ENCODE measurements at places on chromosomes 7 and 10.

DNA sequence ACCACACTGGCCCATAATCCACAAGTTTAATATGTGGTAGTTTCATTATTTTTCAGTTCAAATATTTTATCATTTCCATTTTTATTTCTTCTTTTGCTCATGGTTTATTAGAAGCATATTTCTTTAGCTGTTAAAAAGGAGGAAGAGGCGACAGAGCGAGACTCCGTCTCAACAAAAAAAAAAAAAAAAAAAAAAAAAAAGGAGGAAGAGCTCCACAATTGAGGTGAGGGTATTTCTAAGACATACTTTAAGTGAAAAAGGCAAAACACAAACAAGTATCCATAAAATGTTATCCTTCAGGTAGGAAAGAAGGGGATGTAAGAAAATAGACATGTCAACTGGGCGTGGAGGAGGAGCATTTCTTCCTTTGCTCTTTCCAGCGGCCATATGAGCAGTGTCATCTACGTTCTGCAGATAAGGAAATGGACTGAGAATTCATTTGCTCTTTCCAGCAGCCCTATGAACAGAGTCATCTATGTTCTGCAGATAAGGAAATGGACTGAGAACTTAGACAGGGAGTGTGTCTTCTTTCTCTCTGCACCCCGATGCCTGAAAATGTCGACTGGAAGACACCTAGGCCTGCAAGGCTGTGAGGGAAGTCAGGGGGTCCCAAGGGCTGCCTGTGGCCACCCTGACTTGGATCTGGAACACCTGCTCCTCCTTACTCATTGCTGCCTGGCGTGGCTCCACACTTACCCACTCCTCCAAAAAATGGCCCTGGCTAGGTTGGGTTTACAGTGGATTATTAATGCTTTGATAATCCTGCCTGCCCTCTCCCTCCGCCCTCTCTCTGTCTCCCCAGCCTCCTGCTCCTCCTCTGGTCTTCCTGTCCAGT, 18.9 kb upstream of the RAMP3 start:
- no peak for DNase-seq

DNA sequence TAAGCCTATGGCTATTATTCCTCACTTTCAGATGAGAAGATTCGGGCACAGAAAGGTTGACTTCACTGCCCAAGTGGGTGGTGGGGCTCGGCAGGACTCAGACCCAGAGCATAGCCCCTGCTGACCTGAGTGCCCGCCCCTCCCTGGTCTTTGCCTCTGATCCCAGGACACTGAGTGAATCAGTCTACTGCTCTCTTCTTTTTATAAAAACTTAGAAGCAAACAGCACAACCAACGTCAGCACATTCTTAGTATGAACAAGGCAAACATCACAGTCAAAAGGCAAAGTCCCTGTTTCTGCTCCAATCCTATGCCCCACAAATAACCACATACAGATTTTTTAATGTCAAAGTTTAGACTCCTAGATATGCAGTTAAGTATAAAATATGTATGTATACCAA, 237.8 kb downstream of the ZMYND11 start:
- DNase-seq = no peak

GRCh38 chr10:59648711-59649201, 60.9 kb downstream of the SLC16A9 start:
- DNase-seq = no peak

DNA sequence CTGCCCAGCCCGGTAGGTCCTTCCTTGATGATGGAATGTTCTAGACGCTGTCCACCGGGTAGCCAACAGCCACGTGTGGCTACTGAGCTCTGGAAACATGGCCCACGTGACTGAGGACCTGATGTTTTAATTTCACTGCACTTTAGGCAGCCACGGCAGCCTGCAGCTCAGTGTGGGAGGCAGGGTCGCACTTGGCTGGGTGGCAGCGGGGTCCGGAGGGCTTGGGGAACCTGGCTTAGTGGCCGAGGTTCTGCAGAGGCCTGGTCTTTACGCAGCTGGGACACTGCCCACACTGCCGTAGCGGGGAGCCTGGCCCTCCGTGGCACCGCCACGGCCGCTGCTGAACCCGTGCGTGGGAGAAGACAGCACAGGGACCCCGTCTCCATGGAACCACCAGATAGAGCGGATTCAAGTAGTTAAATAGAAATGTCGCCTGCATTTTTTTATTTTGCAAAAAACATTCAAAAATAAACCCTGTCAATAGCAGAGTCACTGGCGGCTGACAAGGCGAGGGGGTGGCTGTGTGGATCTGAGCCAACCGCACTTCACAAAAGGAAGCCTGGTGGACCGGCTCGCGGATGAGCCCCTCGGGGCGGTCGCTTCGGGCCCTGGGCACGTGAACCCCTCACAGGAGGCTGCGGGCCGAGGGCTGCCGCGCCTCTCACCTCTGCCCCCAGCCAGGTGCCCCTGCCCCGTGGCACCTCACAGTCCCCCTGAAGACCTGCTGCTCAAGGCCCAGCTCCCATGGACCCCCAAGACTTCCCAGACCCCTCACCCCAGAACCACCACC, 25.6 kb upstream of the UTF1 start:
- DNase-seq = peak; percentile 40

GRCh38 chr10:128421371-128422160, 295.3 kb upstream of the MKI67 start:
- no peak for DNase-seq

DNA sequence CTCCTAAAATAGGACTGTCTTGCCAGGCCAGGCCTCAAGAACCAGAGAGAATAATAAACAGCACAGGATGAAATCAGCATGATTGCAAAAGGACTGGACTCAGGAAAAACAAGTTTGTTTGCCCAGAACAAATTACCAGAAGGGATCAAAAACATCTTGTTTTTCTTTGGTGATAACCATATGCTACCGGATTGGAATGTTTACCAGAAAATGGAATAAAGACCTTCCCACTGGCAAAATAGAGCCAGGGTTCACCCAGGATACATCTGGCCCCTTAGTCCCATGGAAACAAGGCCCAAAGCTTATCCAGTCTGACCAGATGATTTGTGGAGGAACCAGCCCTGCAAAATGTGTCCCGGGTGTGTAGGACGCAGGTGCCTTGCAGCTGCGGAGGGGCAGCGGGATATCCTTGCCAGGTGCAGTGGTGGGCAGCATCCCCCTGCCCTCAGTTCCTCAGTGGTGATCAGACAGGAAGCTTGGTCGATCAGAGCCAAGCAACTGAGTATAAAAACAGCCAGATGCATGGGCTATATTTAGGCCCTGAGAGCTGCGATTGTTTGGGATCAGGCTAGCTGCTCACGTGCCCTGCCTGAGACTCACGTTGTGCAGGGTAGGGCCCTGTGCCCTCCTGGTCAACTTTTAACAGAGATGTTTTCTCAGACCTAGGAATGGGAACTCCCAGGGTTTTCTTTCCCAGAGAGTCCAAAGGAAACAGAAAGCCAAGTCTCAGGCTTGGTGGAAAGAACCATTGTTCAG, 4.6 kb upstream of the ZNF22 start:
- DNase-seq = peak; percentile 72

DNA sequence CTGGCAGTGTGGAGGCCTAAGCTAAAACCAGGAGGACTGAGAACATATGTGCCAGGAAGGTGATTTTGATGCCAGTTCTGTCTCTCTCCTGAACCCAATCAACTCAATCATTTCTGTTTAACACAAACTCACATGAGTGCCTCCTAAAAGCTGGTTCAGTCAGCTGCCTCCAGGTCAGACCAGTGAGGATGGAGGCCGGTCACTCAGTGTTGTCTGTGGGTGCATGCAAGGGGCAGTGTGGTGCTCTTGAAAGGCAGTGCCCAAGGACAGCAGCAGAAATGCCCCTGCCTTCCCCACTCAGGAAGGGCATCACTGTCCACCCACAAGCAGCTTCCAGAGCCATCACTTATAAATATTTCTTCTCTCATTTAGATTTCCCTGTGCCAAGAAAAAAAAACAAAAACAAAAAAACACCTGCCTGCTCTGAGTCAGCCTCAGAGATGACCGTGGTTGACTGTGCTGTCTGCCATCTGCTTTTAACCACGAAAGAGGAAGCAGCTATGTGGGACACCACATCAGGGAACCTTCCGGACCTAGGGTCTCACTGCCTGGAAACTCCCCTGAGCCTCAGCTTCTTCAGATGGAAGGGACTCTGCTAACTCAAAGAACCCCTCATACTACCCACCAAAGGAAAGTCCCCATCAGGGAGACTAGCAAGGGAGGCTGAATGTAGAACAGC, 39.1 kb downstream of the VOPP1 start:
- DNase-seq = no peak

DNA sequence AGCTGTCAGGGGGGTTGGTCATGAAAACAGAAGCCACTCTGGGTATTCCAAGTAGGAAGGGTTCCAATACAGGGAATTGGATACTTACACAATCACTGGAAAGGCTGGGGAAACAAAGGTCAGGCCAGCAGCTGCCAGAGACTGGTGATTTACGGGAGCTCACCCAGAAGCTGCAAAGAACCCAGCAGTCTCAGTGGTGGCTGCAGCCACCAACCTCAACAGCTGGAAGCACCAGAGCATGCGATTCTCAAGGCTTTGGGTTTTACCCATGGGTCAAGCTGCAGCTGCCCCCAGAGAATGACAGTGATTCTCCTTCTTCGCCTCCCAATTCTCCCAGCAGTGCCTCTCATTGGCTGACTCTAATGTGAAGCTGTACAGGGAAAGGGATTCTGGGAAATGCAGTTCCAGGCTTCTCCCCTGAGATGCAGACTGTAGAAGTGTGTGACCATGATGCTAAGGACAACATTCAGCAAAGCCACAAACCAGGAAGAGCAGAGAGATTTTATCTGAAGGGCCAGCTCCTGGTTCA, 107.2 kb upstream of the TCF7L2 start:
- DNase-seq = no peak

DNA sequence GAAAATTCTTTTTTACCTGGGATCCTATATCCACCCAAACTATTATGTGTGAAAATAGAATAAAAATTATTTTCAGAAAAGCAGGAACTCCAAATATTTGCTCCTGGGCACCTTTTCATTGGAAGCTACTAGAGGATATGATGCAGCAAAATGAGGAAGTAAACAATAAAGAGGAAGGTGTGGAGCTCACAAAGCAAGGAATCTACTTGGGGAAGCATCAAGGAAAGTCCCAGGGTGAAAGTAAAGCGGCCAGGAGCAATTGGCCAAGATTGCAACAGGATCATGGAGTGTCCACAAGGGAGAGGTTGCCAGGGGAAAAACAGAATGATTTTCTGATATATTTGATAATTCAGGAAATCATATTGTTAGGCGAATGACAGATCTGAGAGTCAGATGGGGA, 80.8 kb downstream of the CARD11 start:
- no peak for DNase-seq

DNA sequence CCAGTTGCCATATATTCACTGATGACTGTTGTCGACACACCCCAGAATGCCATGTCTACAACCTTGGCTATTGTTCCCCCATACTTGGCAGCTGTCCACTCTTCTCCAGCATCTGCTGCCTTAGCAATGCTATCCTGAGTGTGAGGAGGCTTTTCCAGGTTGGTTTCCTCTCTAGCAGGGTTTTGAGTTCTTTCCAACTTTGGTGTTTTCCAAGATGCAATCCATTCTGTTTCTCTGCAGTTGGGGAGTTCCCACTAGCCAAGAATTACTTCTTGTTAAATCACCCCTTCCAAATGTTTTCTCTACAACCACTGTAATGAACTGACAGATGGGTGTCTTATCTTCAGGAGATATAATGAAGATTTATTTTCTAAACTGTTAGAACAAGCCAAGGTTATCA, 617.4 kb downstream of the CCSER2 start:
- DNase-seq = no peak
